Activated gamma-delta T cell treated with anti-CD3 and anti-CD28 coated beads, Interleukin-2, amount 50 U/mL, for 16 hours (primary cell): ENCODE measurements at places on chromosomes 1 and 21.

GRCh38 chr1:78427506-78427905 is 63.3 kb upstream of the PTGFR start:
- no peak for DNase-seq

DNA sequence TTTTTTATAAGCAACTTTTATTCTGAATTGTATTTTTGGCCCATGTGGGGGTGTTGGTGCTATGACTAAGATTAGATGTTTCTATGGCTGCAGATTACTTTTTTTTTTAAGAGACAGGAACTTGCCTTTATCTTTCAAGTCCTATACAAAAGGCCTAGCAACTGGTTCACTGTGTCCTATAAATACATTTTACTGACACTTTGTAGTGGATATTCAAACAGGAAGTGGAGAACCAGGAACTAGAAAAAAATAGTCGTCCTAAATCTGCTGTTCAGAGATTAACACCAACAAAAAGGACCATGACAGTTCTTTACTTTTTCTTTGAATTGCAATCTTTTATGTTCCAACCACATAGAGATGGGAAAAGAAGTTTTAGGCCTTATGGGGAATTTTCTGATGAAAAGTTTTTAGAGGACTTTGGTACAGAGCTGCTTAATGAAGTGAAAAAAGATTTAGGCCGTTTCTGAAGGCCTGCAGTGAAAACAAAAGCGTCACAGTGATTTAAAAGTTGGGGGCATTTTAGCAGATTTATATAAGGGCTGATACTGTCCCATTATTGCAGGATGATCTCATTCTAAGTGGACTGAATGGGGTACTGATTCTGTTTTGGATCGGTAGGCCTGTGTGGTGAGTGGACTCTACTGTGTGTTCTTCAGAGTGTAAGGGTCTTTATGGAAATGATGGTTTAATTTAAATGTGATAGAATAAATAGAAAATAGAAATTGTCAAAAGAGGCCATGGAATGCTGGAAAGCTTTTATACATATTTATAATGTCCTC is 136.4 kb upstream of the DEPDC1 start:
- no peak for DNase-seq

- no peak for DNase-seq
Measured at GRCh38 chr1:27299385-27300271, 22.3 kb upstream of the TMEM222 start.

DNA sequence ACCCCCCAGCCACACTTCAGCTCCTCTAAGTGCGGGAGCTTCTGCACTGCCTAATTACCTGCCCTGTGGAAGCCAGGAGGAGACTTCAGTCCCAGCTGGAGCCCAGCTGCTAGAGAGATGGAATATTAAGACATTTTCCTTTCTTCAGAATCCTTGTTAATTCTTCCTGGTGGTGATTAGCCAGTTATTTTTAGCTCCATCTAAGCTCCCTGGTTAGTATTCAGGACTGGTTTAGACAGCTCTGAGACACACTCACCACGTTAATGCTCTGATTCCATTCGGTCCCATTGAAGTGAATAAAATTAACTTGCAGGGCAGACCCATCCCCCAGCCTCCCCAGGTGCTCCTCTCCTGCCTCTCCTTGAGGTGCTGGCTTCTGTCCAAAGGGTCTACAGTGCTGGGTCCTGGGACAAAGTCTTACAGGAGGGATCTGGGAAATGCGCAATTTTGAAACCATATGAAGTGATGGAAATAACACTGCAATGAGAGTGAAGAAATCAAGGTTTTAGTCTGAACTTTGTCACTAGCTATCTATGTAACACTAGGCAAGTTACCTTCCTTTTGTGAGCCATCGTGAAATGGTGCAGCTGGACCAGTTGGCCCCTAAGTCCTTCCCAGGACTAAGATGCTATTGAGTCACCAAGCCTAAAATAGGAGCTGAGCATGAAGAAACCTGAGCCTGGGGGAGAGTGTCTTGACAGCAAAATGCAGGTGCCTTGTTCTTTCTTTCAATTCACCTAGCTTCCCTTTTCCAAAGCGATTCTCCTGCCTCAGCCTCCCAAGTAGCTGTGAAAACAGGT is 117.4 kb upstream of the ATP1A1 start:
- no peak for DNase-seq

GRCh38 chr1:17365293-17365692 is 6.7 kb upstream of the PADI6 start:
- no peak for DNase-seq
